ENCODE measurements at places on chromosomes 2 and 18.

- DNase-seq, result no peak
Measured at GRCh38 chr2:123717636-123718334, 307.3 kb upstream of the CNTNAP5 start.

DNA sequence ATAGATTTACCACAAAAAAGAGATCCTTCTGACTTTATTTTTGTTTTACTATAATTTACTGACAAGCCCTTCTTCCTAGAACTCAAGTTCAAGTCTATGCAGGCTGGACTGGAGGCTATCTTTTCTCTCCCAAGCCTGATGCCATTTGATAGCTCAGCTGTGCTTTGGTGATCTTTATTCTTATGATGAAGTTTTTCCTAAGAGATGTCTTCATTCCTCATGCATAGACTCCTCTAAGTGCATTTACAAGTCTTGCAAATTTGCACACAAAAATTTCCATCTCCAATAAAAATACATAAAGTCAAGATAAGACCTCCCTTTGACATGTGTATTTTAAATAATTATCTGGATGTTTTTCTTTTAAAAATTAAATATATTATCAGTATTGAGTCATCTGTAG, 167.4 kb upstream of the ETAA1 start:
- DNase-seq, result no peak

GRCh38 chr18:54165450-54165849, 59.0 kb downstream of the MBD2 start:
- DNase-seq, result no peak

DNA sequence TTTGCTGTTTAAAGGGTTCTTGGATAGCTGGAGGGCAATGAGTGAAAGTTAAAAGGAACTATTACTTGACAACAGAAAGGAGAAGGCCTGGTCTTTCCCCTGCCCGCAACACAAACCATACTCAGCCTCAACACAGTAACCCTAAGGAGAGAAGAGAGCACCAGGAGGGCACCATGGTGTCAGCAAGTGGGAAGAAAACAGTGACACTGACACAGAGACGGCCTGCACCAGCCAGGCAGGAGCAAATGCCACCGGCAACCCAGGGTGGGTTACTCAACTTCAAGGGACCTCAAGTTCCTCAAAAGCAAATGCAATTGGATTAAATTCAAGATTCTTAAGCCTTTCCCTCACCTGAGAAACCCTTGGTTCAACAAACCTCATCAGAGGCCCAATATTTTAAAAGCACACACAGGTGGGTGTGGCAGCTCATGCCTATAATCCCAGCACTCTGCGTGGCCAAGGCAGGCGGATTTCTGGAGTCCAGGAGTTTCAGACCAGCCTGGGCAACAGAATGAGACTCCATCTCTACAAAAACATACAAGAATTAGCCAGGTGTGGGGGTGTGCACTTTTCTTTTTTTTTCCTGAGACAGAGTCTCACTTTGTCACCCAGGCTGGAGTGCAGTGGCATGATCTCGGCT, 52.3 kb downstream of the TFCP2L1 start:
- no peak for DNase-seq

DNA sequence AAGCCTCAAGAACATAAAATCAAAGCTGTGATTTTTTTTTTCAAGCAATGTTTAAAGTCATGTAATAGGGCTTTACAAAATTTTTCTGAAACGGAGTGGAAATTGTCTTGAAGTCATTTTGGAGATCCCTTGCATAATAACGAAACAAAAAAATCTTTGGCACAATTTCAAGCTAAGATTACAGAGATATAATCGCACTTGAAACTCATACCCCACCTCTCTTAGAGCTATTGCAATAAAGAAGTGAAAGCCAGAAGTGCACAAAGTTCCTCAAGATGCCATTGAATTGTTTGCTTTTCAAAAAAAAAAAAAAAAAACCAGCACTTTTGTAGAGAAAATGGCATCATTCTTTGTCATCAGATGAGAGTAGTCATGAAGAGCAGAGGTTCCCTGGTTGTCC, 152.3 kb downstream of the PAX3 start:
- no peak for DNase-seq

DNA sequence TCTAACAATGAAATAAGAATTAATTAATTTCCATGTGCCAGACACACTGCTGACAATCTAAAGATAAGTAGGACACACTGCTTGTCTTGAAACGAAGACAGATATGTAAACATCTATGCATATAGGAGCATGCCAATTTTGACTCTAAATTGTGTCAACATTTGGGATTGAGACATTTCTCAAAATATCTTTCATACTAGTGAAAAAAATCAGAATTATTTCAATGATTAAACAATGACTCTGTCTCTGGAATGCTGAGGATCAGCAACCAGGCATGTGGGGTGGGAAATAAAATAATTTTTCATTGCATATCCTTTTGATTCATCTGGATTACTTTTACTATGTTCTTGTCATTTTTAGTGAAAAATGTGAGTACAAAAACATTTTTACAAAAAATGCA, 262.6 kb upstream of the SYT4 start:
- DNase-seq, result no peak

- no peak for DNase-seq
Measured at GRCh38 chr2:128782411-128783192, 463.9 kb upstream of the HS6ST1 start.

GRCh38 chr2:47907039-47907781, 912 bp upstream of the FBXO11 start:
- DNase-seq, result no peak
